Mesothelial cell of epicardium (in vitro differentiated cells): ENCODE measurements at places on chromosomes 5 and 9. TPM values are rescaled to one million over a fixed set of nuclear protein-coding genes. Genes with fewer than 3 reads are reported as not detected.

Gene TUSC1
- not detected in 3 replicates for total RNA-seq

Gene ASB6
- 24.5 to 26.2 TPM (median 24.6 TPM) in 3 replicates for total RNA-seq

Gene LCN15
- total RNA-seq: 1.3 to 3.5 TPM (median 1.9 TPM) in 3 replicates

Gene CCNH
- total RNA-seq: 35.7 to 41.8 TPM (median 39.9 TPM) in 3 replicates

Gene COL5A1
- total RNA-seq: 549 to 605 TPM (median 596 TPM) in 3 replicates

Gene RNF183
- total RNA-seq: 0.16 to 0.53 TPM (median 0.29 TPM) in 3 replicates

Gene TLR4
- 0.66 to 1.7 TPM (median 0.78 TPM) in 3 replicates for total RNA-seq

GRCh38 chr9:98829766-98830165 lies 22.3 kb downstream of the GALNT12 start:
- no peaks in the 10 kb centered on the region for H3K27me3 ChIP-seq
- DNase-seq: no peak
- H3K4me3 ChIP-seq: no peak overlapping the region
- no peak overlapping the region for H3K27ac ChIP-seq
- peaks cover 4% of the 10 kb centered on the region for H3K4me1 ChIP-seq

DNA sequence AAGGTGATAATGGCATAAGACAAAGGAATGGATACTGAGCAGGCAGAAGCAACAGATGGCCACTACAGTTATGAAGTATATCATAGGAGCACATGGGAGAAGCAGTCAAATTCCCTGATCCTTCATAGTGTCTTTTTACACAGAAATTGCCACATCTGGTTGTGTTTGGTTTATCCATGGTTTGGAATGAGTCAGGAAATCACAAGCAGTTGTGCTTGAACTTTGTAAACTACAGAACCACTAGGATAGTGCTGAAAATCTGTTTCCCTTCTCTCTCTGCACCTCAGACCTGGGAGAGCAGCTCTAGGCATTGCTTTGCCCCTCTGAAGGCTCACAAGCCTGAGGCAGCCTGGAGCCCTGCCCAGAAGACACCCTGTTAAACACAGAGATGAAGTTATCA lies 134.0 kb downstream of the DMRT2 start:
- no peak overlapping the region for H3K27ac ChIP-seq
- no peaks in the 10 kb centered on the region for H3K4me1 ChIP-seq
- no peak overlapping the region for H3K4me3 ChIP-seq
- peaks cover 3% of the 10 kb centered on the region for H3K27me3 ChIP-seq

DNA sequence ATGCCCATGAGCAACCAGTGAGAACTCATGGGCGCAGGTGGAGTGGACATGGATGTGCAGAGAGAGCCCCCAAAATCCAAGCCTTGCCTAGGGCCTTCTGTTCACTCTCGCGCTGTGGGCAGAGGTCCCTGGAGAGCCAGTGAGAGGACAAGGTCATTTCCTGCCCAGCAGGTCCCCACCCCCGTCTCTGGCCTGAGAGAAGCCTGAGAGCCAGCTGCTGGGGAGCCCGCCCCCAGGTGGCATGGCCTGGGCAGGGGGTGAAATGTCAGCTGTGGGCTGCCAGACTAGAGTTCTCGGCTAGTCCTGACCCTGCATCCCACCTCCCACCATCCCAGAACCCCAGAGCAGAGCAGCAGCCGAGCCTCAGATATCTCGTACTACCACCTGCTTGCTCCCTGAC lies 85.3 kb downstream of the BARX1 start:
- no peak for DNase-seq
- peaks cover 11% of the 10 kb centered on the region for H3K27me3 ChIP-seq
- no peaks in the 10 kb centered on the region for H3K36me3 ChIP-seq
- H3K4me3 ChIP-seq: no peak overlapping the region
- H3K4me1 ChIP-seq: no peaks in the 10 kb centered on the region

DNA sequence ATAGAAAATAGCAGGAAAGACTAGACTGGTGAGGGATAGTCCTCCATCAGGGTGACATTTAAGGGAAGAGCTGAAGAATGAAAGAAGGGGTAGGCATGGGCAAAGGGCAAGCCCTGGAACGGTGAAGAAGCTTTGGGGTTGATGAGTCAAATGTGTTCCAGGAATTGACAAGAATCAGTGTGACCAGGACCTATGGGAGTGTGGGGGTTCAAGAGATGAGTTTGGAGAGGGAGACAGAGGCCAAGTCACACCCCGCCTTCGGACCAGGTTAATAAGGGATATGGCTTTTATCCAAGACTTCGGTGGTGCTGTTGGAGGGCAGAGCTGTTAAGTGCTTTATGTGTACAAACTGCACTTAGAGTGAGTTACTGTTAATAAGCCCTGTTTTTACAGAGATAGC lies 920 bp downstream of the PMPCA start:
- H3K36me3 ChIP-seq: peaks cover 29% of the 10 kb centered on the region
- peak overlapping the region; percentile 96 for H3K27ac ChIP-seq
- peaks cover 30% of the 10 kb centered on the region for H3K4me1 ChIP-seq
- H3K27me3 ChIP-seq: no peaks in the 10 kb centered on the region

DNA sequence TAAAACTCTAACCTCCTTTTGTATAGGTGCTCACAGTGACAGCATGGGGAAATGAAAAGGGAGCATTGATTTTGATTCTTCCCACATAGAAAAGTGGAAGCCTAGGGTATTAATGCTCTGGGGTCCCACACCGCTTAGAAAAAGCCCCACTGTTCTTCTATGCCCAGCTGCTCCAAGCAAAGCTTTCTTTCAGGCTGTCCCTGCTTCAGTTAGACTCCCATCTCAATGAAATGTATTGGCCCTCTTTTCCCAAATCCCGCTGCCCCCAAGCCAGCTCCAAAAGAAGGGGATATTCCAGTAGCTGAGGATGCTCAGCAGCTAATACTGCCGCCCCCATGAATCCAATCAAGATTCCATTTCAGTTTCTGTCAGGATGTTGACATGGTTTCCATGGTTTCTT lies 17.0 kb upstream of the CREBRF start:
- no peaks in the 10 kb centered on the region for H3K27me3 ChIP-seq
- H3K4me3 ChIP-seq: no peak overlapping the region
- peaks cover 22% of the 10 kb centered on the region for H3K36me3 ChIP-seq
- H3K4me1 ChIP-seq: peaks cover 3% of the 10 kb centered on the region
- DNase-seq: no peak

DNA sequence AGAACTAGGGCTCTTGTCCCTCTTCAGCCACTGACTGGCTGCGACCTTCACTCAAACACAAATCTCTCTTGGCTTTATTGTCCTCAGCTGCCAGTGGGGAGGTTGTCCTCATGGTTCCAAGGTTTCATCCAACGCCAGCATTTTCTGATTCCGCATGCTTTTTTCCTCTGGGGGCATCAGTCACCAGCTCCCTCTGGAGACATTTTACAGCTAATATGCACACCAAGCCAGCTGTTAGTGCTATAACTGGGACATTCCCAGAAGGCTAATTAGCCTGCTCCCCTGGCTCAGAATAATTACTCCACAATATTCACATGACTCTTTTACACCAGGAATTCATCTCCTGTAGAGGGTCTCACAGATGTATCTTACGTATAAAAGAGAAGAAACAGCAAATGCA lies 193.6 kb upstream of the ANKRD55 start:
- H3K36me3 ChIP-seq: peaks cover 6% of the 10 kb centered on the region
- no peak overlapping the region for H3K4me3 ChIP-seq
- no peak overlapping the region for H3K27ac ChIP-seq

- no peaks in the 10 kb centered on the region for H3K27me3 ChIP-seq
- peaks cover 38% of the 10 kb centered on the region for H3K36me3 ChIP-seq
- H3K4me1 ChIP-seq: peaks cover 7% of the 10 kb centered on the region
Observed at GRCh38 chr5:80453366-80453765, 34.5 kb upstream of the FAM151B start.

GRCh38 chr5:93570294-93571113 lies 10.5 kb downstream of the NR2F1-AS1 start:
- peaks cover 71% of the 10 kb centered on the region for H3K27me3 ChIP-seq
- no peaks in the 10 kb centered on the region for H3K36me3 ChIP-seq
- DNase-seq: no peak
- H3K4me3 ChIP-seq: peak overlapping the region; percentile 33
- H3K4me1 ChIP-seq: peaks cover 35% of the 10 kb centered on the region
- no peak overlapping the region for H3K27ac ChIP-seq

DNA sequence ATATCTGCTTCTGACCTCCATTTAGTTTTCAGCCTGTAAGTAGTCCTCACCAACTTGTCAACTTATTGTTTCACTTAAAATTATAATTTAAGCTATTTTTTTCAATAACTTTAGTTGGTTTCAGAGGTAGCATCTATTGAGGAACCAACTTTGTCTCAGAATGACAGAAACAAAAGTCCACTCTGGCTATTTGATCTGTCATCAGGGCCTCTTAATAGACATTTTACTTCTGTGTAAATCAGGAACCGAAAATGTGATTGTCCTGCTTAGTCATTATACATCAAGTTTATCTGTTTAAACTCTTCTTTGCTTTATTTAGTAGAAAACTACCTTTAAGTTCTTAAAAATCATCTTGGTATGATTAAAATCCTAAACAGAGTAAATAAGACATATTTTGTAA lies 820.8 kb upstream of the EDIL3 start:
- H3K27ac ChIP-seq: no peak overlapping the region
- H3K36me3 ChIP-seq: no peaks in the 10 kb centered on the region
- no peaks in the 10 kb centered on the region for H3K4me1 ChIP-seq
- no peak for DNase-seq
- no peak overlapping the region for H3K4me3 ChIP-seq

GRCh38 chr5:18972177-18972576 lies 1015.8 kb downstream of the CDH18 start:
- no peaks in the 10 kb centered on the region for H3K4me1 ChIP-seq
- H3K4me3 ChIP-seq: no peak overlapping the region
- H3K27me3 ChIP-seq: no peaks in the 10 kb centered on the region
- no peak for DNase-seq
- H3K36me3 ChIP-seq: no peaks in the 10 kb centered on the region

DNA sequence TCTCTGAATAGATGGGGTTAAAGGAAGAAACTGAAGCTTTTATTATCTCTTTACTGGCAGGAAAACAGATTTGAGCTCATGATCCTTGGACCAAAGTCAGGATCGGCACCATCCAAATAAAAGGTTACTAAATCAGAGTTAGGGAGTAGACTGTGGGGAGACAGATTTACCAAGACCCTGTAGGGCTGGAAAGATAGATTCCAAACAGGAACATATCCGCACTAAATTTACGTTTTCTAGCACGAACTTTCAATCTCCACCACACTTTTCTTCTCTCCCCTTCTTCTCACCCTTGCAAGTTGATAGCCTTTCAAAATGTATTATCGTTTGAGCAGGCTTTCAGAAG lies 120.0 kb upstream of the HMHB1 start:
- DNase-seq: no peak
- H3K4me3 ChIP-seq: no peak overlapping the region
- no peak overlapping the region for H3K27ac ChIP-seq
- H3K36me3 ChIP-seq: peaks cover 5% of the 10 kb centered on the region
- H3K4me1 ChIP-seq: peaks cover 8% of the 10 kb centered on the region
- H3K27me3 ChIP-seq: peaks cover 1% of the 10 kb centered on the region

DNA sequence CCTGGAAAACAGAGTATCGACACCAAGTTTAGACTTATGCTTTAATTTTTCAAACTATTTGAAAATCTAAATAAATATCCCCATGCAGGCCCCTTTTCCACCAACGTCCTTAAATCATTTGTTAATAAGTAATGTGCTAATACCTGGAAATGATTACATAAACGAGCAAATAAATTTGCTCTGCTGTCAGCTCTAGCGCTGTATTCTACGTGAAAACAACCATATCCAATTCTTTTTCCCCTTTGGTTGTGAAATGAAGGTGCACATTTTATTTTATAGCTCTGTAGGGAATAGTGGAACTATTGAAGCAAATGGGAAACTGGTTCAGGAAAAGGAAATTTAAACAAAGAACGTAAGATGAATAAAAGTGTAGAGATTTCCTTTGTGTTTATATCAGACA lies 137.7 kb upstream of the ZNF608 start:
- DNase-seq: no peak
- peaks cover 21% of the 10 kb centered on the region for H3K4me1 ChIP-seq
- no peaks in the 10 kb centered on the region for H3K27me3 ChIP-seq
- H3K36me3 ChIP-seq: no peaks in the 10 kb centered on the region
- H3K4me3 ChIP-seq: no peak overlapping the region

GRCh38 chr5:157387683-157388093 lies 72.3 kb upstream of the NIPAL4 start:
- DNase-seq: no peak
- H3K27me3 ChIP-seq: no peaks in the 10 kb centered on the region
- peaks cover 38% of the 10 kb centered on the region for H3K4me1 ChIP-seq

DNA sequence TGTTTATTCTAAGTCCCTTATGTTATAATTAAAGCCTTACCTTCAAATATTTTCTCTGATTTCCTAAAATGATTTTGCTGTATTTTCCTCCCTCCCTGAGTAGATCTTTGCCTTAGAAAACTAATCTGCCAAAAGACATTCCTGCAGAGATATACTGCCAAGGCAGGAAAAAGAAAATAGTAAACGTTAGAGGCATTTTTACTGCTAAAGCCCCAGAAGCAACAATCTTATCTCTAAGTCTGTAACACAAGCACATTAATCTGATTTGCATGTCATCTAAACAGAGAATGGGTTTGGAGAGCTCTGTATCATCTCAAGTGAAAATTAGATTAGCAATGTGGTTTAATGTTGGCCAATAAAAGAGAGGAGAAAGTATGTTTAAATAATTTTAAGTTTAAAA lies 847.7 kb downstream of the MAT2B start:
- H3K4me1 ChIP-seq: peaks cover 53% of the 10 kb centered on the region
- peaks cover 22% of the 10 kb centered on the region for H3K27me3 ChIP-seq
- H3K27ac ChIP-seq: peak overlapping the region; percentile 62
- DNase-seq: no peak

DNA sequence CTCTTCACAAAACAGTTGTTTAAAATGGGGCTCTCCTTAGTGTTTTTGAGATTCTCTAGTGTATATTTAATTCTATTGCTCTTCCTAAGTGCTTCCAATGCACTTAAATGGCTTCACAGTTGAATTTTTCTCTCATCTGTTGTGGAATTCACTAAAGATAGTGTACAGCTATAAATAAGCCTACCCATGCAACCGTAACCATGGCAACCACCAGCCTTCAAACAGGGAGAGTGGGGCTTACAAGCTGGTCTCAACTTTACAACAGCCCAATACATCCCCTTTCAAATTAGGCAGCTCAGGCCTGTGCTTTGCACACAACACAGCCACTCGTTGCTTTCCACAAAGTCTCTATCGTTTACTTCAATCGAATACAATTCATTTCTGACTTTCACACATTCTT lies 144.0 kb upstream of the PLPPR1 start:
- H3K4me3 ChIP-seq: no peak overlapping the region
- H3K36me3 ChIP-seq: no peaks in the 10 kb centered on the region
- no peaks in the 10 kb centered on the region for H3K4me1 ChIP-seq
- H3K27ac ChIP-seq: no peak overlapping the region
- H3K27me3 ChIP-seq: no peaks in the 10 kb centered on the region
- DNase-seq: no peak

DNA sequence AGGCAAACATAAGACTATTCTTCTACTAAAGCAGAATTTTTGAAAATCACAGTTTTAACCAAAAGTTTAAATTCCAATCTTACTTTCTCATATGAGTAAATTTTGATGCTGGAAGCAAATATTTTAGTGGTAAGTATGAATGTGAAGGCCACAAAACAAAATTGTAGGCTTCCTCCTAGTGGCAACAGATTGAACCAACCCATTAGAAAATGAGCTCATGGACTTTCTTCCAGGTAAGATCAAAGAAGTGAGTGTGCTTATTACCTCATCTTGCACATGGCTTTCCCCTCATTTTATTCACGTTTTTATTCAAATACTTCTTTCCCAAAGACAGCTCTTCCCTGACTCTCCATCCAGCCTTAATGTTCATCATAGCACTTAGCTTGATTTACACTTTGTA lies 16.5 kb upstream of the RLN2 start:
- no peaks in the 10 kb centered on the region for H3K4me1 ChIP-seq
- no peak for DNase-seq
- H3K4me3 ChIP-seq: no peak overlapping the region
- H3K27me3 ChIP-seq: no peaks in the 10 kb centered on the region
- peaks cover 4% of the 10 kb centered on the region for H3K36me3 ChIP-seq
- no peak overlapping the region for H3K27ac ChIP-seq

GRCh38 chr5:166936351-166936750 lies 1355.1 kb upstream of the WWC1 start:
- H3K27ac ChIP-seq: no peak overlapping the region
- H3K36me3 ChIP-seq: no peaks in the 10 kb centered on the region
- peaks cover 2% of the 10 kb centered on the region for H3K4me1 ChIP-seq
- H3K4me3 ChIP-seq: no peak overlapping the region
- no peaks in the 10 kb centered on the region for H3K27me3 ChIP-seq
